ENCODE measurements at places on chromosomes 13 and 19. TPM values are rescaled to one million over a fixed set of nuclear protein-coding genes. Genes with fewer than 3 reads are reported as not detected.
A peak's percentile ranks its signal among the peaks of the same experiment; 100 is the strongest.

Gene LIM2
- total RNA-seq = not detected

DNA sequence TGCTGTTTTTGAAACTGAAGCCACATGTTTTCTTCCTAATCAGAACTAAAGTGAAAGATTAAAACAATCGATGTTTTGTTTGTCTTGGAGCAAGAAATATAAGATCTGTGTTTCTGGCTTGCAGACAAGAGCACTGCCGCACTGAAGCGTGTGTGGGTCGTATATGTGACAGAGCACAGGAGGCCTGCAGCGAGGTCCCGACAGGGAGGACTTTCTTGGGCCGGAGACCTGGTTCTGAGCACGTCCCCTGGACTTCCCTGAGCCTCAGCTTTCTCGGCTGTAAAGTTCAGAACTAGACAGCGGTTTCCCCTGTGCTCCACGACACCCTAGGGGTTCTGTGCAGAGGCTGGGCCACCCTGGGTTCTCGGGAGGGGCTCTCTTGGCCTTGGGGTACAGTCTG is 60.5 kb downstream of the GADD45B start:
- no peaks in the 10 kb centered on the region for H3K36me3 ChIP-seq
- no peak for DNase-seq

DNA sequence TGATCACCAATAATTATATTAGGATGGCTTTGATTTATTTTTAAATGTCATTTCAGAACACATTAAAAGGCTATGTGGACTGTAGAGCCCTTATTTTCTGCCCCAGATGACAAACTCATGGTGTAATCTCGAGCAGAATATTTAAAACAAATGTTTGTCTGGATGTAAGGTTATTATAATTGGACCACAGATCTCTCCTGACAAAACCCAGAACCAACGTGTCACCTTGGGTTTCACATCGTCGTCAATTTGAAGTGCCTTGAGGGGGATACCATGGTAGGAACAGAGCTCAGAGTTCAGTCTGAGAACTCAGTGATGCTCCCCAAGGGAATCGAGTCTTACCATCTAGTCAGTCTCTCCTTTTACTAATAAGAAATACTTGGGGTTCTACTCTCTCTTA is 2.8 kb downstream of the SACS start:
- no peak overlapping the region for H3K27ac ChIP-seq
- no peaks in the 10 kb centered on the region for H3K36me3 ChIP-seq
- no peak overlapping the region for H3K4me3 ChIP-seq
- peaks cover 4% of the 10 kb centered on the region for H3K4me1 ChIP-seq
- H3K27me3 ChIP-seq = peaks cover 21% of the 10 kb centered on the region

GRCh38 chr19:44684892-44685863 is 13.8 kb upstream of the CEACAM16 start:
- no peaks in the 10 kb centered on the region for H3K36me3 ChIP-seq
- H3K27ac ChIP-seq = peak overlapping the region; percentile 34
- DNase-seq = peak; percentile 41
- H3K4me3 ChIP-seq = no peak overlapping the region
- peaks cover 11% of the 10 kb centered on the region for H3K4me1 ChIP-seq

DNA sequence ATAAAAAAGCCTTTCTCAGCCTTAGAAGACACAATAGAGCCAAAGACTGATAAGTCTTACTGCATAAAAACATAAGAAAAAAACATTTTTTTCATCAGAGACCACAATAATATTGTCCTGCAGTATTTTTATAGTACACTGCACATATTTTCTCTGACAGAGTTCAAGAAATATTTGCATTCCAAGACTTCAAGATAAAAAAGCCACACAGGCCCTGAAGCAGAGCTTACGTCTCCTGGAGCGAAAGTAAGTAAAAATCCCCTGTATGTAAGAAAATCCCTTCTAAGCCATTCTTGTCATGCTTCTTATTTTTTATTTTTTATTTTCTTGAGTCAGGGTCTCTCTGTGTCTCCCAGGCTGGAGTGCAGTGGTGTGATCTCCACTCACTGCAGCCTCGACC is 755.9 kb downstream of the LIG4 start:
- DNase-seq = no peak
- no peak overlapping the region for H3K4me3 ChIP-seq
- H3K36me3 ChIP-seq = no peaks in the 10 kb centered on the region
- no peaks in the 10 kb centered on the region for H3K4me1 ChIP-seq
- H3K27me3 ChIP-seq = no peaks in the 10 kb centered on the region

Gene SPIB
- 56.8 TPM for total RNA-seq

GRCh38 chr13:110580800-110581199 is 19.3 kb upstream of the RAB20 start:
- no peak overlapping the region for H3K4me3 ChIP-seq
- H3K36me3 ChIP-seq = no peaks in the 10 kb centered on the region
- no peaks in the 10 kb centered on the region for H3K4me1 ChIP-seq
- H3K27ac ChIP-seq = no peak overlapping the region
- no peak for DNase-seq
